ENCODE measurements at places on chromosomes 7 and 10.

DNA sequence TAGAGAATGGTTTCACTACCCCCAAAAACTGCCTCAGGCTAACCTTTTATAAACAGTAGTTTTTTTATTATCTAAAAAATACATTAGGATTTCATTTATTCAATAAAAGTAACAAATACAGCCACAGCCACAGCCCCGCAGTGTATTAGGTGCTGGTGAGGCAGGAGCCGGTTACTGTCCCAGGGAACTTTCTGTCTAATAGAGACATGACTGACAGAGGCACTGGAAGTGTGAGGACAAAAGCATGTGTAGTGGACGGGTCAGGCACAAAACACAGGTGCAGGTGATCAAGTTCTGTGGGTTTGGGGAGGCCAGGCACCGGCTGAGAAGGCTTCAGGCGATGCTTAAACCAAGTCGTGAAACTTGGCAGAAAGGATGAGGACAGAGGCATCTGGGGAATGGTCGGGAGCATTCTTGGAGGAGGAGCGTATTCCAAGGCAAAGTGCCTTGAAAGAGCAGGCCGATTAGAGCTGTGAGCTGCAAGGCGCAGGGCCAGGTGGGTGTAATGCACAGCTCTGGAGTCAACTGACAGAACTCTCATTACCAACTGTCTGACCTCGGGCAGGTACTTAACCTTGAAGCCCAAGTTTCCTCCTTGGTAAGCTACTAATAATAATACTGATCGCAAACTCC lies 138.2 kb downstream of the USP6NL start:
- no peak for DNase-seq

DNA sequence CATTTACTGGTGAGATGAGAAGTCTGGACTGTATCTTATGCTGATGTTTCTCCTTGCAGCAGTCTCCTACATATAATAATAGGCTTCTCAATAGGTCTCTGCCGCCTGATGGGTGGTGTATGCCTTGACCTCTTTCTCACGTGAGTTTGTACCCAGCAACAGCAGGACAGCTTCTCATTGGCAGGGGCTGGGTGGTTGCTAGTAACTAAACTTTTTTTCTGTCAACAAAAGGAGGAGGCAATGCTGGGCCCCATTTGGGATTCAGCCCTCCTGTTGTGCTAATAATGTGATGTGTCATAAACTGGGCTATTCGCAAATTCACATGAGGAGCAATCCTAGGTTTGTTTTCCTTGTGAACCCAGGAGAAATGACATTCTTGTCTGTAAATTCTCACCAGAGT lies 533.6 kb downstream of the GATA3 start:
- no peak for DNase-seq

DNA sequence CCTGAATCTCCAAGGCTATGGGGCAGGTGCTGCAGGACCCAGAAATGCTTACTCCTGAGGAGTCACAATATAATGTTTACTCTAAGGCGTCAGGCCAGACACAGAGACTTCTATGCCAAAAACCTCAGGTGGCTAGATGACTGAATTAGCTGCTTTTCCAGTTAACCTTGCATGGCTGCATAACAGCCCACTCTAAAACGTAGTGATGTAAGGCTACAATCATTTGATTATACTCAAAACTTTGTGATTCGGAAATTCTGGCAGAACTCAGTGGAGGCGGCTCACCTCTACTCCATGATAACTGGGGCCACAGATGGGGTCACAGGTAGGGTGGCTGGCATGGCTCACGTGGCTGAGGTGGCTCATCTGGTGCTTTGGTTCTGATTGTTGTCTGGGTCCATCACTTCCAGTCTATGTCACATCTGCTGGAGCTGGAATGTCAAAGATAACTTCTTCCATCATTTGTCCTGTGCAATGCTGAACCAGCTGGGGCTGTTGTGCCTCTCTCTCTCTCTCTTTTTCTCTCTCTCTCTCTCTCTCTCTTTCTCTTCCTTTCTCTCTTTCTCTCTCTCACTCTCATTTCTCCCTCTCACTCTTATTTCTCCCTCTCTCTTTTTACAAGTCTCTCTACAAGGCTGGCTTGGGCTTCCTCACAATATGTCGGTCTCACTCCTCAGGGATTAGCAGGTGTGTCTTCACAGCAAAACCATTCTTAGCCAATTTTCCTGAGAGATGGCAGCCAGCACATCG lies 11.8 kb downstream of the TMEM72 start:
- no peak for DNase-seq

DNA sequence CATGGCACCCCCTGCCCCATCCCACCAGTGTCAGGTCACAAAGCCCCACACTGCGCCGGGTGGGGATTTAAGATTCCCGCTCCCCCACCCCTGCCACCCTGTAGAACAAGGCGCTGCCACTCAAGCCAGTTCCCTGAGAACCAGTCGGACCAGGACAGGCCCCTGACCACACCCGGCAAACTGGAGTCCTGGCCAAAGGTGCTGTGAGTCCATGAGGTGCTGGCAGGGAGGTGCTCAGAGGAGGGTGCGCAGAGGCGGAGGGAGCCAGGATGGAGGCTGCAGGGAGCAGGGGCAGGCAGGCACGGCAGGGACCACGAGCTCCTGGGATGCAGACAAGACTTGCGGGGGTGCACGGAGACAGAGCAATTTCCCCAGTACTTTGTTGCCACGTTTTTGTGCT lies 19.7 kb upstream of the GDI2 start:
- DNase-seq = no peak

- DNase-seq = no peak
Observed at GRCh38 chr7:96415293-96415940, 93.5 kb upstream of the SLC25A13 start.
